Cardiac septum (tissue), 1 donor: ENCODE measurements at places on chromosomes 4 and X. TPM values are rescaled to one million over a fixed set of nuclear protein-coding genes. Genes with fewer than 3 reads are reported as not detected.

Gene NIPAL1
- total RNA-seq: 0.43 TPM

DNA sequence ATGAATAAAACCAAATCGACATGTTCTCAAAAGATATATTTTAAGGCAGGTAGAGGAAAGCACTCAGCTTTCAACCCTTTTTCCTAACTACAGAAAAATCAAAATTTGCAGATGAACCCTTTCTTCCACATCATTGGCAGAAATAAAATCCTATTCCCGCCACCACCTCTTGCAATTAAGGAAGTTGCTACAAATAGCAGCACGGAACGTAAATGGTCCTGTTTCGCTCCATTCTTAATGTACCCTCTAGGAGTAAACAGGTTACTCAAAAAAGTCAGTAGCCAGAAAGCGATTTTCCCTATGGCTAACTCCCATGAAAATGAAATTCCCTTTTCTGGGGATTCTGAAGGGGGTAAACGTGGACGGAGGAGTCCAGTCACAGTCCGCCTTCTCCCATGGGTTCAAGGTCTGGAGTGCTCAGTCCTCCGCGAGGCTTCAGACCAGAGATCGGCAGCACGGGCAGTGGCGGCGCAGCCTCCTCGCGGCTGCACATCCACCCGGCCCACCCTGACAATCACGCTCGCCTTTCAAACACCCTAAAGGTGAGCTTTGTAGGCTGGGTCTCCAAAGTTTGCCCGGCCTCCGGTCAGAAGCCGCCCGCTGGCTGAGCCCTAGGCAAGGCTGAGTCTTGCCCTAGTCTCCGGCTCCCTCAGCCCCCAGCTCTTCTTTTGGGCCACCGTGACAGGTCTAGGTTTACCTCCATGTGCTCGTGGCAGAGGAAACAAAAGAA, 1.8 kb downstream of the ATP11C start:
- no peak for DNase-seq

- no peak for DNase-seq
Measured at GRCh38 chr4:17662694-17663093, 48.3 kb downstream of the MED28 start.

DNA sequence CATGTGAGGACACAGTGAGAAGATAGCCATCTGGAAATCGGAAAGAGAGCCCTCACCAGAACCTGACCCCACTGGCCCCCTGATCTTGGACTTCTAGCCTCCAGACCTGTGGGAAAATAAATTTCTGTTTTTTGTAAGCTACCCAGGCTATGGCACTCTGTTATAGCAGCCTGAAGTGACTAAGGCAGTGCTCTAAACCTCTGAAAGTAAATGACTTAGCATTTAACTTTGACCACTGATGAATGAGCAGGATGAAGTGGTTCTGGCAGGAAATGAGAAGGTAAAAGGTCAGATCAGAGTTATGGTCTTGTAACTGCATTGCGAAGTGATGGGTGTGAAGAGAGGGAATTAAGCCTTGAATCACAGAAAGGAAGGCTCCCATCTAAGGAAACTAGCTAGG, 17.0 kb downstream of the GPAT3 start:
- DNase-seq: no peak

DNA sequence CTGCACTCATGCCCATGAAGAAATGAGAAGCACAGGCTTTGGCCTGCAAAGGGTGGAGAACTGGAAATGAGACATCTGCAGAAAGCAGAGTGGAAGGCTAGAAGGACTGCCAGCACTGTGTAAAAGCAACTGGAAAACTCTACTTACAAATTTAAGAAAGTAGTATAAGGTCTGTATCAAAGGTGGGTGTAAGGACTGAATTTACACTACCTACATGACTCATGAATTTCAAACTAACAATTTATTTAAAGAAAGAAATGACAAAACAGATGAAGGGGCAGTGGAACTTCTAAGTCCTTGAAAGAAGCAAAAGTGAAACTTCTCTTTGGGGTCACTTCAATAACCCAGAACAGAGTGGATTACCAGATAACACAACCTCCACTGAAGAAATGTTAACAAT, 71.2 kb downstream of the SLC10A7 start:
- DNase-seq: no peak
